Activated naive CD4-positive, alpha-beta T cell treated with anti-CD3 and anti-CD28 coated beads, Interleukin-2, amount 50 U/mL, for 72 hours (primary cell): ENCODE measurements at places on chromosomes 7 and 10. TPM values are rescaled to one million over a fixed set of nuclear protein-coding genes. Genes with fewer than 3 reads are reported as not detected.

Gene EMX2
- not detected for total RNA-seq

Gene IMMP2L
- total RNA-seq: 18.2 TPM

Gene SUN3
- total RNA-seq: not detected

Gene ITGA8
- total RNA-seq: not detected

Gene CCDC7
- 16.7 TPM for total RNA-seq

Gene HABP2
- not detected for total RNA-seq

Gene SFXN2
- total RNA-seq: 16.5 TPM

Gene PTN
- total RNA-seq: not detected

Gene BTBD16
- not detected for total RNA-seq

Gene GRID2IP
- total RNA-seq: 0.21 TPM

Gene ST8SIA6
- total RNA-seq: not detected

Gene PPP1R17
- total RNA-seq: not detected

Gene ETV1
- total RNA-seq: not detected

Gene MACROH2A2
- total RNA-seq: 6.3 TPM

Gene SPRN
- total RNA-seq: not detected

Gene STAG3
- 33.3 TPM for total RNA-seq

Gene ASAH2
- total RNA-seq: 2.2 TPM

Gene ZNF727
- total RNA-seq: 0.29 TPM

Gene NHLRC2
- 23.0 TPM for total RNA-seq

Gene FRMD4A
- 0.41 TPM for total RNA-seq

Gene SGCE
- 0.64 TPM for total RNA-seq

Gene PTF1A
- total RNA-seq: not detected

Gene IDI2
- not detected for total RNA-seq

Gene STEAP1B
- total RNA-seq: not detected

Gene HOXA6
- total RNA-seq: not detected

Gene CCM2
- total RNA-seq: 79.2 TPM

Gene PRSS1
- not detected for total RNA-seq

Gene NPFFR1
- total RNA-seq: not detected

Gene PDZD7
- total RNA-seq: 0.80 TPM

Gene TMEM176A
- total RNA-seq: not detected

Gene SEPTIN7
- 198 TPM for total RNA-seq

Gene PAX2
- total RNA-seq: not detected

Gene RUFY2
- total RNA-seq: 8.5 TPM

Gene MOGAT3
- total RNA-seq: not detected

Gene CTAGE8
- 1.4 TPM for total RNA-seq

Gene DOCK4
- total RNA-seq: 1.1 TPM

Gene MSMB
- not detected for total RNA-seq

Gene ITPRID1
- total RNA-seq: not detected

Gene GTF2I
- total RNA-seq: 178 TPM

Gene NPY4R2
- total RNA-seq: not detected

Gene CHAT
- not detected for total RNA-seq

Gene GBX1
- total RNA-seq: not detected

Gene GHRHR
- total RNA-seq: not detected

Gene ACSL5
- 29.4 TPM for total RNA-seq

Gene OR2A25
- not detected for total RNA-seq

Gene TDRD1
- total RNA-seq: 0.20 TPM

Gene TAX1BP1
- 110 TPM for total RNA-seq

Gene TMEM236
- total RNA-seq: 0.05 TPM

Gene NFKB2
- 251 TPM for total RNA-seq

Gene PIP
- not detected for total RNA-seq

Gene SEPTIN14
- total RNA-seq: not detected
